ENCODE measurements at places on chromosomes 1 and 21.

GRCh38 chr1:117585086-117585485 lies 20.8 kb upstream of the TENT5C start:
- DNase-seq: no peak

DNA sequence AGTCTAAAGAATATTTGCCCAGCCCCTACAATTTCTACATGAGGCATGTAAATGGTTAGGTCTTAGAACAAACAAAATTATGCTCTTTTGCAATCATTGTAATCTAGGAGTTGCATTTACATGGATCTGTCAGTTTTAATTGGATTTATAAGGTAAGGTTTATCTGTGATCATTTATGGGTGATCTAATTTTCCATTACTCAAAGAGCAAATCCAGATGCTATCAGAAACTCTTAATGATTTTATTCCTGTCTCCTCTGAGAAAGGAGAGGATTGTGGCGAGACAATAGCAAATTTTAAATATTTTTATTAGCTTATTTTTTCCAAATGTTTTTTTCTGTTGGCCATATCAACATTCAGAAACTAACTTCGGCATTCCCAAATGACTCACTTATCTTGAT lies 14.2 kb upstream of the NEGR1 start:
- no peak for DNase-seq

GRCh38 chr1:16677552-16678431 lies 11.0 kb upstream of the RNU1-3 start:
- no peak for DNase-seq

DNA sequence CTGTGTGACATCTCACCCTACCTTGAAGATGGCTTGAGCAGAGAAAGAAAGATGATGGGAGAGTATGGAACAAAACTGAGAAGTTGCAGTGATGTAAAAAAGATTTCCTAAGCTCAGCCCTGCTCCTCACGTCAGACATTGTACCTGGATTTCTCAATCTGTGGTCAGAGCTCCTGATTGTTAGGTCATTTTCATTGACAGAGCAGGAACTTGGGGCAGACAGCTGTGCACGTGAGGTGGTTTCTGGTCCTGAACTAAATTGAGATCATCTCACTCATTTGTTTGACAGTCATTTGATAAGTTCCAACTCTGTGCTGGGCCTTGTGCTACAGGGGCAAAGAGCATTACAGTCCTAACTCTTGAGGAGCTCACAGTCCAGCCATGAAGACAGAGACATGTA lies 10.2 kb downstream of the TRAF3IP3 start:
- no peak for DNase-seq

DNA sequence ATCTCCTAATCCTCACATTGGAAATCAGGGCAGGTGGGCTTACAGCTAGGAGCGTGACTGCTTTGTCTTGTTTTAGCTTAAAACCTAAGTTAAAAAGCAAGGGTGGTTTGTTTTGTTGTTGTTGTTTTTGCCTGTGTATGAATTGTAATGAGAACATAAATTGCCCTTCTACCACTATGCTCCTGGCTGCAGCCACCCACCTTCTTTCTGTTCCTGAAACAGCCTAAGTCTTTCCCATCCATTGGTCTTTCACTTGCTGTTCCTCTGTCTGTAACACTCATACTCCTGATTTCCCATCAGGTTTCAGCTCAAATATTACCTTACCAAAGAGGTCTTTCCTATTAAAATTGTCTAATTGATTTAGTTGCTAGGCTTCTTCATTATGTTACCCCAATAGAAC lies 604 bp upstream of the TMEM79 start:
- DNase-seq: no peak

DNA sequence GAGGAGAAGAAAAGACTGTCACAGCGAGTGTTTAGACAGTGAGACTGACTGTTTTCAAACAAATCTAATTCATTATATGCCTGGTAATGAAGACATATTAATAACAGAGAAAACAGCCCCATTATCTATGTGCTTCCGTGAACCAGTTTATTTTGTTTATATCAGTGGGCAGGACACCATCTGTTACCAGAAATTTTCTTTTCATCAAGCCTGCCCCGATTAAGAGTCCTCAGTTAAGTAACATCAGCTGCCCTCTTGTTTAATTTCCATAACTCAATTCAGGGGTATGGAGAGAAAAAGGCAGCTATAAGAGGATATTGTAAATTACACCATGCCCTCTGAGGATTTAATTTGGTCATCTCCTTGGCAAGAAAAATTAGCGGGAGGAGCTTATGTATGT lies 94.0 kb downstream of the TMEM200B start:
- peak; percentile 19 for DNase-seq

- no peak for DNase-seq
These were observed 2.5 kb upstream of the LEFTY1 start for GRCh38 chr1:225891229-225891972.

DNA sequence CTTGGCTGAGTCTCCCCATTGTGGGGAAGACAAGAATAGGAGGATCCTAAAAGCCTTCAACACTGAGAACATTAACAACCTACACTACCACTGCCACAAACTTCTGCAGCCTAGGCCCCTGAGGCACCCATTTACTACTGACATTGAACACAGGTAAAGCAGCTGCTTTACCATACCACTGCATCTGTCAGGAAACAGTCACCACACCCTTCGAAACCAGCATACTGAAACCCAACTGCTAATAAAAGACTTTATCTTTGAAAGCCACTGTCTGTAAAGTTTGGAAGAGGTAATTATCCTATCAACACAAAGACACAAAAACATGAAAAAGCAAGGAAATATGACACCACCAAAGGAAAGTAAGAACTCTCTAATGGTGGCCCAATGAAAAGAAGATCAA lies 7.4 kb downstream of the IFNAR1 start:
- no peak for DNase-seq

GRCh38 chr1:8723010-8723409 lies 94.4 kb downstream of the RERE start:
- no peak for DNase-seq

DNA sequence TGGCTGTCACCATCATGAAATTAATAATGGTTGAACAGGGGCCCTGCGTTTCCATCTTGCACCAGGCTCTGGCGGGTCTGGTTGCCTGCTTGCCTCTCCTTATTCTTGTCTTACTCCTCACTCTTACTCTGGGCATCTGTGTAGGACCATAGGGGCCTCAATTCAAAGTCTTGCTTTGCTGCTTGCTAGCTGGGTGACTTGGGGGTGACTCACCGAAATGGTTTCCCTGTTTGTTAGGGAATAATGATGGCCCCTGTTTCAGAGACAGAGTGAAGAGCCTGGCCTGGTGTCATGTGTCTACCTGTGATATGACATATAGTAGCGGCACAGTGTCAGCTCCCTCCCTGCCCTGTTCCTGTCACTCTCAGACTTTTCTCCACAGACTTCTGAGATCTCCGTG lies 24.6 kb downstream of the KCNC4 start:
- no peak for DNase-seq

DNA sequence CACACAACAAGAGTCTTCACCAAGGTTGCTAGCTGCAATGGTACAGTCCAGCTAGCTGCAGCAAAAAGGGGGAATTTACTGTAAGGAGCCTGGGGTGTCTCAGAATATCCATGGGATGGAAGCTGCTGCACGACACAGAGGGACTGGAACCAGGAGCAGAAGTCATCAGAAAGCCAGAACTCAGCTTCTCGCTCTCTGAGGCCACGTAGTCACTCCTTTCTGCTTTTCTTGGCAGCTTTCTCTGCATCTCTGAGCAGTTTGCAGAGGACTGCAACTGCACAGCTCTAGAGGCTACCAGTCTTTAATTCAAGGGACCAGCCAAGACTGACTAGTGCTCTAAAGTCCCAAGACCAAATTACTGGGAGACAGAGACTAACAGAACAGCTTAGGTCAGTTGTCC lies 27.0 kb upstream of the IL10 start:
- no peak for DNase-seq

- no peak for DNase-seq
These were observed 90.3 kb downstream of the TAS1R2 start for GRCh38 chr1:18769140-18769539.

DNA sequence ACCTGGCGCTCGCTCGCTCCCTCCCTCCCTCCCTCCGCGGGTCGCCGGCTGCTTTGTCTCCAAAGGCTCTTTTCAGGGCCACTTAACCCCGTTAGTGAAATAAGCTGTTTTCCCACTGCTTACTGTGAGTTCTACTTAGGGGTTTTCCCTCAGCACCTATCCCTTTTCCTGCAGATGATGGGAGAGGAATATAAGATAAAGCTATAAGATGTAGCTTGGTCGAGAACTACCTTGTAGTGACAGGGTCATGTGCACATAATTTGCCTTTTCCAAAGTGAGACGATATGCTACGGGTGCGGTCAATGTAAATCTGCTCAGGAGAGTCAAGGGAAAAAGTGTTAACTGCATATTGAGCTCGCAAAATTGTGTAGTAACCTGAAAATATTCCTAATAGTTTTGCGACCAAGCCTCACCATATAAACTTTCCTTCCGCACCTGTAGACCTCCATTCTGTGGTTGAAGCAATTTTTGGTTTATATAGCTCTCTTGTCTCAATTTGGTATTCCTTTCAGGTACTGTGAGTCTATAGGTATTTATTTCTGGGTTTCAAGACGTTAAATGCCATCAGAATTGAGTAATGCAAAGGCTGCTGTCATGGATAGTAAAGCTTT lies 55.8 kb upstream of the BOLA1 start:
- no peak for DNase-seq

GRCh38 chr1:1061682-1062345 lies 12.3 kb downstream of the RNF223 start:
- DNase-seq: no peak

GRCh38 chr1:2460203-2460602 lies 15.9 kb upstream of the PLCH2 start:
- DNase-seq: no peak

GRCh38 chr1:21313886-21314721 lies 23.8 kb upstream of the ECE1 start:
- no peak for DNase-seq

DNA sequence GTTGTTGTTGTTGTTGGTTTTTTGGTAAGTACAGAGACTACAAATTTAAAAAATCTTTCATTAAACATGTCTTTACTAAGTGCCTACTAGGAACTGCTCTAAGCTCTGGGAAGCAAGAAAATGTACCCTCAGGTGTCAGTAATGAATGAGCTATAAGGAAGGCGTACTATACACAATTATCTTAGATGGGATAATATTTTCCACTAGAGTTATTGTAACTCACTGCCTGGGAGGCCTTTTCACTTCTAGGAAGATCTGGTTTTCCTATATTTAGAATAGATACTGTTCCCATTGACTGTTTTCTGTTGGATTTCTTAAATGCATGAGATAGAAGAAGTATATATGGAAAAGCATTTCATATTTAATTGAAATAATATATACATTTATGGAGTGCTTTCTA lies 19.6 kb downstream of the CLIC4 start:
- DNase-seq: no peak

DNA sequence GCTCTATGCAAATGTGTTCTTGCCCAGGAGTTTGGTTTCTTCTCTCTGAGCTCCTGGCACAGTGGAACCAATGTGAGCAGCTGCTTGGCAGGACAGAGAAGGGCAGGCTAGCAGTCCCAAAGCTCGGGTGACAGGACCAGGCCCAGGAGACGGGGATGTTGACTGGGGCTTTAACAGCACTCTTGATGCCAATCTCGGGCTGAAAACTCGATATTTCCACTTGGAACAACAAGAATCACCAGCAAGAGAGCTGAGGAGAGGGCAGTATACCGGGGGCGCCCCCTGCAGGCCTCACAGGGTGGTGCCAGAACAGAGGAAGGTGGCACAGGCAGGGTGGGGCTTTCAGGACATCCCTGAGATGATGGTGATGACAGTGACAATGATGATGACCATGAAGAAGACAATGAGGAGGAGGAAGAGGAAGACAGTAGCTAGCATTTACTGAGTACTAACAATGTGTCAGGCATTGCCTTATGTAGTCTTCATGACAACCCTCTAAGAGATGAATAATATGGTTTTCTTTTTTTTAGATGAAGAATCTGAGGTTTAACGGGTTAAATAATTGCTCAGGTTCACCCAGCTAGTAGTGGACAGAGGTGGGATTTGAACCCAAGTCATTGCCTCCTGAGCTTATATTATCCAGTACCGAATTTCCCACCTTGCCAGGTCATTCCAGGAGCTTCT lies 2.7 kb upstream of the KCNJ9 start:
- DNase-seq: no peak

GRCh38 chr1:101167891-101168290 lies 68.9 kb upstream of the S1PR1 start:
- no peak for DNase-seq

- DNase-seq: no peak
These were observed 58.3 kb upstream of the TARBP1 start for GRCh38 chr1:234537236-234537635.

DNA sequence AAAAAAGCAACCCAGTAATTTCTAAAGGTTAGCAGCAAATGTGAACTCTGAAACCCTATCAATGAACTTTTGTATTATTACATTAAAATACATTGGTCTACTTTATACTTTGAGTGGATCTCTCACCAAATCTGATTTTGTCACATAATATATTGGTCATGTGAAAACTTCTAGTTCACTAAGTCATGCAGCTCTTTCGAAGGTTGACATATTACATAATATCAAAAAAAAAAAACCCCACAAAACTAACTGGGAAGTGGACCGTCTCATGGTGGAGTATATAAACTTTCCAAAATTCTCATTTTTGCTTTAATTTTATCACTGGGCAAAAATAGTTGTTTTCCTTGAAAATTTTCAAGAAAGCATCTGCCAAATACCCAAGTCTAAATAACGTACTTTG lies 50.4 kb downstream of the GATAD2B start:
- DNase-seq: no peak

Data from NCI-H2081 treated with DMSO at 0.1 percent for 48 hours (cell line).